ENCODE measurements at places on chromosomes 2 and 18. TPM values are rescaled to one million over a fixed set of nuclear protein-coding genes. Genes with fewer than 3 reads are reported as not detected.
A peak's percentile ranks its signal among the peaks of the same experiment; 100 is the strongest.

GRCh38 chr2:120013597-120014223 is 833 bp downstream of the EPB41L5 start:
- H3K36me3 ChIP-seq: no peaks in the 10 kb centered on the region
- peaks cover 33% of the 10 kb centered on the region for H3K4me1 ChIP-seq
- H3K27ac ChIP-seq: peak overlapping the region; percentile 93
- H3K27me3 ChIP-seq: no peaks in the 10 kb centered on the region

GRCh38 chr2:191835539-191836350 is 11.1 kb downstream of the CAVIN2 start:
- peaks cover 10% of the 10 kb centered on the region for H3K4me1 ChIP-seq
- no peak overlapping the region for H3K27ac ChIP-seq
- H3K4me3 ChIP-seq: no peak overlapping the region
- no peaks in the 10 kb centered on the region for H3K27me3 ChIP-seq
- DNase-seq: no peak
- H3K36me3 ChIP-seq: no peaks in the 10 kb centered on the region

GRCh38 chr18:32152705-32153448 is 37.0 kb upstream of the MEP1B start:
- no peaks in the 10 kb centered on the region for H3K36me3 ChIP-seq
- no peaks in the 10 kb centered on the region for H3K27me3 ChIP-seq
- H3K4me3 ChIP-seq: no peak overlapping the region
- H3K4me1 ChIP-seq: no peaks in the 10 kb centered on the region
- no peak overlapping the region for H3K27ac ChIP-seq

Gene OSR1
- 0.70 TPM for total RNA-seq

GRCh38 chr2:165815299-165816141 is 21.5 kb upstream of the GALNT3 start:
- H3K4me3 ChIP-seq: no peak overlapping the region
- no peaks in the 10 kb centered on the region for H3K4me1 ChIP-seq
- no peak overlapping the region for H3K27ac ChIP-seq
- no peak for DNase-seq
- no peaks in the 10 kb centered on the region for H3K36me3 ChIP-seq
- H3K27me3 ChIP-seq: no peaks in the 10 kb centered on the region

DNA sequence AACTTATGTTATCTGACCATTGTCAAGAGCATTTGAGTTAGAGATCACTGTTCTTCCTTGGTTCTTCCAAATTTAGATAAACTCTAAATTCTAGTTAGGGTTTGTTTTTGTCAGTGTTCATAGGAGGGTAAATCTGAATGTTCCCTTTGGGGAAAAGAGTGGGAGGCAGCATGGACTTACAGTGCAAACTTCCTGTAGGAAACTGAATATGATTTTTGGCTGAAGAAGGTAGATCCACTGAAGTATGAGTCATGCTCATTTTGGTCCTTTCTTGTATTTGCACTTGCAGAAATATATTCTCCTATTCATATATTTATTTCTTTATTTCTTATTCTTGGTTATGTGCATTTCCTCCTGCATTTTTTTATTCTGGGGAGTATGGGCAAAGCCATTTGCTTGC is 27.3 kb downstream of the CCDC85A start:
- H3K4me3 ChIP-seq: no peak overlapping the region
- no peaks in the 10 kb centered on the region for H3K4me1 ChIP-seq
- H3K27me3 ChIP-seq: no peaks in the 10 kb centered on the region

Gene DOK6
- 1.0 TPM for total RNA-seq

GRCh38 chr18:50663626-50664441 is 103.9 kb downstream of the MAPK4 start:
- H3K27me3 ChIP-seq: no peaks in the 10 kb centered on the region
- no peak overlapping the region for H3K4me3 ChIP-seq
- DNase-seq: no peak

Gene DPP4
- total RNA-seq: 30.1 TPM

Gene LRP1B
- 0.08 TPM for total RNA-seq

DNA sequence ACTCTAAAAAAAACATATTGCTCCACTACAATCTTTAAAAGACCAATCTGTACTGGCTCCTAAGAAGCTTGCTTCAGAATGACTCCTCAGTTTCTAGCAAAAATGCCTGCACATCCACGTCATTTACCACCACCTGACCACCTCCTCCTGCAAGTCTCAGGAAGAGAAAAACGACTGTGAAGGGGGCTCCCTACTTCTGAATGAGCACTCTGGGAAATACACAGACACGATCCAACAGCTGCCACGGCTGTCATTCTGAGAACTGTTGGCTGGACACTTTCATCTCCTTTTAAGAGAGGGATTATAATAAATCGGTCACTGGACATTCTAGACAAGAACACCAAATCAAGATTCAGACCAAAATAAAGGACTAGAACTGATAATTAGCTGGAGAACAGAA is 21.5 kb downstream of the EPG5 start:
- H3K36me3 ChIP-seq: peaks cover 74% of the 10 kb centered on the region
- H3K4me1 ChIP-seq: no peaks in the 10 kb centered on the region
- no peak overlapping the region for H3K27ac ChIP-seq
- no peaks in the 10 kb centered on the region for H3K27me3 ChIP-seq

GRCh38 chr2:236653863-236654262 is 84.2 kb downstream of the ACKR3 start:
- DNase-seq: no peak
- no peak overlapping the region for H3K27ac ChIP-seq
- H3K4me3 ChIP-seq: no peak overlapping the region
- no peaks in the 10 kb centered on the region for H3K4me1 ChIP-seq
- H3K36me3 ChIP-seq: no peaks in the 10 kb centered on the region
- H3K27me3 ChIP-seq: no peaks in the 10 kb centered on the region

Gene CD8B2
- total RNA-seq: under 0.01 TPM

GRCh38 chr2:60532421-60532820 is 21.0 kb downstream of the BCL11A start:
- H3K27ac ChIP-seq: no peak overlapping the region
- H3K4me3 ChIP-seq: no peak overlapping the region
- DNase-seq: no peak
- no peaks in the 10 kb centered on the region for H3K36me3 ChIP-seq
- peaks cover 15% of the 10 kb centered on the region for H3K4me1 ChIP-seq

DNA sequence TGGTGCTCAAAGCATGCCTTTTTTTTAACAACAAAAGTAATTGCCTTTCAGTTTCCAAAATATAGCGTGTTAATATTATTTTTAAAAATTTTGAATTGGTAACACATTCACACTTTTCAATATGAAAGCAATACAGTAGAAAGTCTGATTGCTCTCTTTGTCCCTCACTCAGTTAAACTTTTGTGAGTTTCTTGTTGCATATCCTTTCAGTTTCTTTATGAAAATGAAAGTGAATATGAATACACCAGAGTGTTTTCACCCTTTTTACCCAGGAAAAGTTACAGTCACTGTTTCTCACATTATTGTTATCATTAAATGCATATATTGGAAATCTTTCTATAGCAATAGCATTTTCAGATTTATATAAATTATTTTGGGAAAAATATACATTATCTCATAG is 377.4 kb upstream of the CRIM1 start:
- no peak overlapping the region for H3K4me3 ChIP-seq
- no peaks in the 10 kb centered on the region for H3K36me3 ChIP-seq
- no peak for DNase-seq

Gene SLC39A6
- 16.6 TPM for total RNA-seq

GRCh38 chr2:152950126-152950525 is 231.7 kb downstream of the ARL6IP6 start:
- H3K27ac ChIP-seq: no peak overlapping the region
- H3K4me3 ChIP-seq: no peak overlapping the region
- H3K4me1 ChIP-seq: no peaks in the 10 kb centered on the region

DNA sequence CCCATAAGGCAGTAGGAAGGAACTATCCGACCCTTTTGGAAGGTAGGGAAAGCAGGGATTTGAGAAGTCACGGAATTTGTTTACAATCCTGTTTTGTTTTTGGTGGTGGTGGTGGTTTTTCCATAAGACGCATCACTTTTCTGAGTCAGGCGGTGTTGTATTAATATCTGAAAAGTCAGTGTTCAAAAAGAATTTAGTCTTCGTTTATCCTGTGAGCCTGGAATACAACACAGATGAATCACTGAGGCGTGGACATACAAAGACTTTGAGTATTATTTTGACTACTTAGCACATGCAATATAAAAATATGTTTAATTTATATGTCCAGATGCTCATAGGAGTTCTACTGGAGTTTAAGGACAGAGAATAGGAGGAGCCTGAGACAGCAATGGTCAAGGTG is 785 bp downstream of the ZNF892 start:
- no peak for DNase-seq
- no peaks in the 10 kb centered on the region for H3K27me3 ChIP-seq
- H3K4me1 ChIP-seq: peaks cover 4% of the 10 kb centered on the region
- peaks cover 19% of the 10 kb centered on the region for H3K36me3 ChIP-seq

DNA sequence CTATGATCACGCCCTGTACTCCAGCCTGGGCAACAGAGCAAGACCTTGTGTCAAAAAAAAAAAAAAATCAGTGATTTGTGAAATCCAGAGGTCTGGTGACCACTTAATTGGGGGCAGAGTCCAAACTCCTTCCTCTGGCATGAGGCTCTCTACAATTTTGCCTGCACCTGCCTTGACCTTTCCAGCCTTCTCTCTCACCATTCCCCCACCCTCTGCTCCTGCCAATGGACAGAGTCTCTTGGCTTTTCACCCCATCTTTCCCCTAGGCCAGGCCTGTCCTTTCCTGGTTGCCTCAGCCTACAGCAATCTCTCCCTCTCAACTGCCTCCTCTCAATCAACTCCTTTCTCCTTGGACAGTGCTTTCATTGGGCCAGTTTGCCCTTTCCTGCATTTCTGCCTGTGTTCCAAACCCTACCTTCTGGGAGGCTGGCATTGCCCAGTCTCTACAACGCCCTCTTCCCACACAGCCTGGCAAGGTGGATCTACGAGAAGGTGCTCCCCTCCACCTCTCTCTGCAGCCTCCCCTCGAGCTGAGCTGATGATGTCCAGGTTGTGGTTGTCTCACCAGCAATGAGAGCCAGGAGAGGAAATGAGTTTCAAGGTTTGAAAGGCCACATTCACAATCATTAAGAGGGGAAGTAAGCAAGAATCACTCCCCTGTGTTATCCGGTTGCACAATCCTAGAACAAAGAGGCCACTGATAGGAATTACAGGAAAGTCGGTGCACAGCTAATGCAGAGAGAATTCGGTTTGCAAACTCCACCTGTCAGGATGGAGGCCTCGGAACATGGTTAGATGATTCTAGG is 39.5 kb upstream of the NPAS2 start:
- peak overlapping the region; percentile 6 for H3K27ac ChIP-seq
- no peak overlapping the region for H3K4me3 ChIP-seq
- H3K27me3 ChIP-seq: no peaks in the 10 kb centered on the region
- no peaks in the 10 kb centered on the region for H3K36me3 ChIP-seq

GRCh38 chr2:58535990-58536389 is 294.9 kb upstream of the FANCL start:
- no peaks in the 10 kb centered on the region for H3K36me3 ChIP-seq
- H3K4me1 ChIP-seq: no peaks in the 10 kb centered on the region
- DNase-seq: no peak
- H3K4me3 ChIP-seq: no peak overlapping the region

- no peak overlapping the region for H3K27ac ChIP-seq
- H3K36me3 ChIP-seq: no peaks in the 10 kb centered on the region
- no peak for DNase-seq
- H3K27me3 ChIP-seq: no peaks in the 10 kb centered on the region
Observed at GRCh38 chr2:96024336-96025193, 10.2 kb downstream of the GPAT2 start.

- no peaks in the 10 kb centered on the region for H3K36me3 ChIP-seq
- no peak overlapping the region for H3K27ac ChIP-seq
- H3K4me3 ChIP-seq: no peak overlapping the region
- no peak for DNase-seq
Observed at GRCh38 chr2:44722026-44722625, 219.4 kb upstream of the SIX3 start.

Gene C2orf92
- 8.0 TPM for total RNA-seq

GRCh38 chr2:218444692-218445357 is 25.9 kb downstream of the VIL1 start:
- H3K4me3 ChIP-seq: no peak overlapping the region
- no peaks in the 10 kb centered on the region for H3K27me3 ChIP-seq
- peak overlapping the region; percentile 43 for H3K27ac ChIP-seq
- H3K36me3 ChIP-seq: peaks cover 46% of the 10 kb centered on the region
- H3K4me1 ChIP-seq: peaks cover 30% of the 10 kb centered on the region

DNA sequence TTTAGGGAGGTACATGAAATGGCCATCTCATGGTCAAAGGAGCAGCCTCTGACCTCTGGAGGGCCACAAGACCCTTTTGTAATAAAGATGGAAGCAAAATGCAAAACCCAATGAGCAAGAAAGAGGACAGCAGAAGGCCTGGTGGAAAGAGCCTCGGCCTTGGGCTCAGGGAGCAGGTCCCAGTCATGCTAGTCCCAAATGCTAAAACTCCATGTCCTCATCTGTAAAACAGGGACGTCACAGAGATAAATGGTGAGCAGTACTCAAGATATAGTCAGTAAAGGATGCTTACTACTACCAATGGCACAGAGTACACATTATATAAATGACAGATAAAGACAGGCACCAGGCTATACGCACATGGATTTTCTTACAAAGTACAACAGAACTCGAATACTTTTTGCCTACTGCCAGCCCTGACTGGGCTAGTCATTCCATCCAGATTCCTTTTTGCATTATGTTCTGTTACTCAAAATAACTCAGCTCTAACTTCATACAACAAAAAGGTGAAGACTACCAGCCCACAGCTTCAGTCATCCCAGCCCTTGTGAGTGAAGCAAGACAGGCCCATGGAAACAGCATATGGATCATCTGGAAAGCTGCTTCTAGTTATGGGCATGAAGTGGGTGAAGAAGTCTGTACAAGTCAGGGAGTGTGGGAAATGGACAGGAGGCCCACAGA is 64.9 kb upstream of the TFCP2L1 start:
- no peak overlapping the region for H3K4me3 ChIP-seq
- no peaks in the 10 kb centered on the region for H3K27me3 ChIP-seq
- no peak overlapping the region for H3K27ac ChIP-seq
- DNase-seq: no peak
- H3K4me1 ChIP-seq: no peaks in the 10 kb centered on the region
- peaks cover 56% of the 10 kb centered on the region for H3K36me3 ChIP-seq

All from liver (tissue), 10 donors.